ENCODE measurements at places on chromosomes 4 and X.

GRCh38 chr4:176939445-176939844 is 146.7 kb upstream of the VEGFC start:
- no peak for DNase-seq

GRCh38 chr4:73718375-73719373 is 21.7 kb upstream of the CXCL8 start:
- no peak for DNase-seq

GRCh38 chr4:8601556-8601955 is 9.0 kb downstream of the CPZ start:
- no peak for DNase-seq

DNA sequence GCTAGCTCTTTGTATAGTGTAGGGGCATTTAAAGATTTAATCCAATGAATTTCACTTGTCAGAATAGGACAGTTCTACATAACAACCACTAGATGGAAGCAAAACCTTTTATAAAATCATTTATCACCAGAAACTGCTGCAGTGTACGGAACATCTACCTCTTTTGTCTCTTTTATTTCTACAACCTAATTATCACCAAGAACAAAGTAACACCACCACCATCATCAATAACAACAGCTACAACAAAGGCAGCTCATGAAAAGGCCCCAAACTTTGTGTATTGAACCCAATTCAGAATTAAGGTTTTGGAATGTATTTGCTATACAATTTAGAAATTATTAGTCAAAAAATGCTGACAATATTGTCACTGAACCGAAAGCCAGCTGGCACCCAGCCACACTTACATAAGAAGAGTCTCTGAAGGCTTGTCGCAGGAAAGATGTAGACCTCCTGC is 260.9 kb upstream of the RPS6KA3 start:
- DNase-seq: no peak

DNA sequence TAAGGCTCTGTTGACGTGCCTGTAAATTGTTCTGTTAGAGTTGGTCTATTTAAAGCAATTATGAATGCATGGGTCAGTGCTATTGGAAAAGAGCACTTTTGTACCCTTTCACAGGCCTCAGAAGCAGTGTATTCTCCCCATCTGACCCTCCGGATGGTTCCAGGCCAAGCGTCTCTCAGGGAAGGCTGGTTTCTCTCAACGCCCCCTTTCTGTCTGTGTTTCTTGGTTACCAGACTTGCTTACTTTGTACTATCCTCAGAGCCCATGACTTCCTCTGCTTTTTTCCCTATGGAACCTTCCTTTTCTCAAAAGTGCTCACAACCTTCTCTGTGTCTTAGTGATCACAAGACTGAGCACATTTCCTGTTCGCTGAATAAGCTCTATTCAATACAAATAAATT is 559.3 kb upstream of the ZFP42 start:
- no peak for DNase-seq

DNA sequence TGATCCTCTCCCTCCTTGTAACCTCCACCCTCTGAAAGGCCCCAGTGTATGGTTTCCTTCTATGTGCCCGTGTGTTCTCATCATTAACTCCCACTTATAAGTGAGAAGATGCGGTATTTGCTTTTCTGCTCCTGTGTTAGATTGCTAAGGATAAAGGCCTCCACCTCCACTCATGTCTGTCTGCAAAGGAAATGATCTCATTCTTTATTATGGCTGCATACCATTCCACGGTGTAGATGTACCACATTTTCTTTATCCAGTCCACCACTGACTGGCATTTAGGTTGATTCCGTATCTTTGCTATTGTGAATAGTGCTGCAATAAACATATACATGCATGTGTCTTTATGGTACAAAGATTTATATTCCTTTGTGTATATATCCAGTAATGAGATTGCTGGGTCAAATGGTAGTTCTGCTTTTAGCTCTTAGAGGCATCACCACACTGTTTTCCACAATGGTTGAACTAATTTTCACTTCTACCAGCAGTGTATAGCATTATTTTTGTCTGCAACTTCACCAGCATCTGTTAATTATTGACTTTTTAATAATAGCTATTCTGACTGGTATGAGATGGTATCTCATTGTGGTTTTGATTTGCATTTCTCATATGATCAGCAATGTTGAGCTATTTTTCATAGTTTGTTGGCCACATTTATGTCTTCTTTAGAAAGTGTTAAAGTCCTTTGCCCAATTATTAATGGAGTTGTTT is 1030.9 kb downstream of the FSTL5 start:
- DNase-seq: no peak

DNA sequence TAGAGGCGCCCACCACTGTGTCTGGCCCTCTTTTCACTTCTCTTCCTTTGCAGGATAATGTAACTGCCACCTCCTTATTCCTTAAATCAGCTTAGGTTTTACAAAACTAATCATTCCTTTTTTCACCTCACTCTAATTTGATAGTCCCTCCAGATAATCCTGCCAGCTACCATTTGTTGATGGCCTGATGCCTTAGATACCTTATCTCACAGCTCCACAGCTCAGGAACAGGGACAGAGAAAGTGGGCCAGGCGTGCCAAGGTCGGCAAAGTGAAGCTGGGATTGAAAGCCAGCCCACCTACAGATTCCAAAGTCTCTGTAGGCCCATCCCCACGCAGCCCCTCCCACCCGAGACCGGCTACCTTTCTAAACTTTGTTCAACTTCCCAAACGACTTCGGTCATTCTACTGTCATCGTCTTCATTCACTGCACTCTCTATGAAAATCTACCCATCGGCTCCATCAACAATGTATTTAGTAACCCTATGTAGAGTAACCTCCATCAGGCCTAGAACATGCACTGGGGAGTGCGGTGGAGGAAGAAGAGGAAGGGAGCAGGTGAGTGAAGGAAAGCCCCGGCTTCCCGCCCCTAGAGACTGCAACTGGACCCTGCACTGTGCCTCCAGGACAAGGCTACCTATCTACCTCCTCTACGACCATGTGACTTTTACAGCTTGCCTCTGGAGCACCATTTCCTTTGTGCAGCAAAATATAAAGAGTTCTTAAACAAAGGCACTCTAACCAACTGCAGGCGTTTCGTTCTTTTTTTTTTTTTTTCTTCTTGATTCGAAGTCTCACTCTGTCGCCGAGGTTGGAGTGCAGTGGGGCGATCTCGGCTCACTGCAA is 1.5 kb downstream of the CASP6 start:
- DNase-seq: no peak

DNA sequence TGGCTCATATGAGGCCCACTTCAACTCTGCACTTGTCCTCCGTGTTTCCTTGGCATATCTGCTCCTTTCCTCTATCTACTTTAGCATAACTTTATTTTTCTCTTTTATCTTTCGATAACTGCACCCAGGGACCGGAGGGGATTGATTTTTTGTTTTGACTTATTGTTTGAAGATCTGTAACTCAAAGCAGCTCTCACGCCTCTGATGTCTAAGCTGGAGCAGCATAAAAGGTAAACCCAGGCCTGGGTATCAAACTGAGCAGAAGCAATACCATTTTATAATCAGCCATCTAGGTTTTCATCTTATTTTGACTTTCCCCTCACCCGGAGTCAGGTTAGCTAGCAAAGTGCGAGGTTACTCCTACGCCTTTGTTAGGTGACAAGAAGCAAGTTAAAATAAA is 28.4 kb downstream of the LEF1 start:
- no peak for DNase-seq

- no peak for DNase-seq
These were observed 86.7 kb upstream of the MAGEA4 start for GRCh38 chrX:151825925-151826485.

GRCh38 chrX:9117851-9118250 is 83.9 kb upstream of the FAM9B start:
- DNase-seq: no peak

All from activated CD4-positive, alpha-beta T cell treated with anti-CD3 and anti-CD28 coated beads for 1 hour (primary cell).